Placental epithelial cell (primary cell): ENCODE measurements at places on chromosomes 12 and 14. TPM values are rescaled to one million over a fixed set of nuclear protein-coding genes. Genes with fewer than 3 reads are reported as not detected.

Gene SLC35E3
- 3.1 and 4.7 TPM in 2 replicates for total RNA-seq

Gene CLEC2A
- total RNA-seq: 0.22 TPM in 1 of 2 replicates, not detected in the other

Gene KSR2
- under 0.01 TPM in 2 replicates for total RNA-seq

Gene DEPDC4
- 1.4 and 3.1 TPM in 2 replicates for total RNA-seq

Gene ETNK1
- total RNA-seq: 26.7 and 38.0 TPM in 2 replicates

Gene SRRM4
- under 0.01 TPM in 2 replicates for total RNA-seq

Gene FITM1
- total RNA-seq: 0.39 and 1.7 TPM in 2 replicates

Gene GNG2
- under 0.01 TPM in 1 of 2 replicates, not detected in the other for total RNA-seq

Gene AMN
- 1.2 and 4.2 TPM in 2 replicates for total RNA-seq
